ENCODE measurements at places on chromosomes 11 and 22. TPM values are rescaled to one million over a fixed set of nuclear protein-coding genes. Genes with fewer than 3 reads are reported as not detected.

GRCh38 chr11:106403751-106404150 is 326.3 kb downstream of the AASDHPPT start:
- no peak for DNase-seq

Gene CFAP300
- total RNA-seq, result 6.4 TPM

DNA sequence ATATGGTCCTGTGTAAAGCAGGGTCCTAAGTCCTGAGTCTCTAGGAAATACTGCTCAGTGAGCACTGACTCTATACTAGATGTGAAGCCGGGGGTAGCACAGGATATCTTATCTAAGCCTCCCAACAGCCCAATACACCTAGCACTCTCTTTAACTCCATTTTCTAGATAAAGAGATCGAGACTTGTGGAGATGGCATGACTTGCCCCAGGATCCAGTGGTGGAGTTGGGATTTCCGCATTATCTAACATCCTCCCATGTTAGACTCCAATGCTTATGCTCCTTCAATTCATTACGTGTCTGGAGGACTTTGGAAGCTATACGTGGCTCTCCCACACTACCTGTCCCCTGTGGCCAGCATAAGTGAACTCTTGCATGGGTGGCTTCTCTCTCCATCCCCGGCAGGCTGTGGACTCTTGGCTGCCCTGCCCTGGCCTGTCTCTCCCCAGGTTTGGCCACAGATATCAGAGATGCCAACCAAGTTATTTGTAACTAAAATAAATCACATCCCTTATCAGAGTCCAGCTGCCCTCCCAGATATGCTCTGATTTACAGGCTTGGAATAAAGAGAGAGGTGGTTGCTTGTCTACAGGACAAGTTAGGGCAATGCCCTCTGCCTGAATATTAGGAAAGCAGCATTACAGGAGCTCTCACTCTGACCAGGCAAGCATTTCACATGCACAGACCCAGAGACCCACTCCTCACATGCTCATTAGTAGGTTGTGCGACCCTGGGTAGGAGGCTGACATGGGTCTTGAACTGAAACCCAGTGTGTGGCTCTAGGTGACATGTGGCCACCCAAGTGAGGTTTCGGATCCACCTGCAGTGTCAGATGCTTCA is 4.5 kb downstream of the CD44 start:
- no peak for DNase-seq

- peak; percentile 64 for DNase-seq
These were observed 1.4 kb upstream of the GGA1 start for GRCh38 chr22:37607010-37607934.

- DNase-seq, result no peak
These were observed 12.0 kb upstream of the P2RY6 start for GRCh38 chr11:73260127-73260457.

GRCh38 chr11:66815646-66816045 is 27.6 kb upstream of the RCE1 start:
- DNase-seq, result peak; percentile 10

DNA sequence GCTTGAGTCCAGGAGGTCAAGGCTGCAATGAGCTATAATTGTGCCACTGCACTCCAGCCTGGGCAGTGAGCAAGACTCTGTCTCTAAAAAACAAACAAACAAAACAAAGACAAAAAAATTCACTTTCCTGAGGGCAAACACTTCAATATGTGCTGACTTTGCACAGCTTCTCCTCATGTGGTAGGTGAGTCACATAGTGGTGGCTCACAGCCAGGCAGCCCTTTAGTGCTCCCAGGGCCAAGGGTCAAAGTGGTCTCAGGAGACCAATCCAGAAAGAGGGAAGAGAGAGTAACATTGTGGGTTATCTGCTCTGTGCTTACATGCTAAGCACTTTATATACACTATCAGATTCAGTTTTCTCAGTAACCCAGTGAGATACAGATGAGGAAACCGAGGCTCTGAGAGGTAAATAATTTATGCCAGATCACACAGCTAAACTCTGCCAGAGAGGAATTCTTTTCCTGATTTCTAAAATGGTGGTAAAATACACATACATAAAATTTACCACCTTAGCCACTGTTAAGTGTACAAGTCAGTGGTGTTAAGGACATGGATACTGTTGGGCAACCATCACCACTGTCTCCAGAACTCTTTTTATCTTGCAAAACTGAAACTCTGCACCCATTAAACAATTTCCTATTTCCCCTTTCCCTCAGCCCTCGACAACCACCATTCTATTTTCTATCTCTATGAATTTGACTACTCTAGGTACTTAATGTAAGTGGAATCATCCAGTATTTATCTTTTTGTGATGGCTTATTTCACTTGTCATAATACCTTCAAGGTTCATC is 231.7 kb upstream of the NARS2 start:
- DNase-seq, result no peak

DNA sequence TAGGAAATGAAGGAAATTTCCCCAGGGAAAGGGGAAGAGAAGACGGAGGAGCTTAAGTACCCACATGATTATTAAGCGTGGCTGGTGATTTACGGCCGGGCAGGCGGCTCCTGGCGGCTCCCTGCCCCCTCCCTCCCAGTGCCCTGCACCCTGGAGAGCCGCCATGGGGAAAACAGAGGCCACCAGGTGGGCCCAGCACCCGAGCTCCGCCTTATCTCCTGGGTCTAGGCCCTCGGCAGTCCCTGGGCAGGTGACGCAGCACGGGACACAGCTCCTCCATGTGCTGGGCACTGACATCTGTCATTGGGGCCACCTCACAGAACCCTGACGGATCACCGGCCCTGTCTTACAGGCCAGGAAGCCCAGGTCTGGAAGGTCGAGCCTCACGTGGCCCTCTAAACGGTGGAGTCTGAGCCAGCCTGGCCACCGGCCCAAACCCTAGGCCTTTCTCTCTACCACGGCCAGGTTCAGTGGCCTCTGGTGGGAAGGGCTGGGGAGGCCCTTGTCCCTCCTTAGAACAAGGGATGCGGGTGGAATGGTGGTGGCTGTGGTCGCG is 60.2 kb upstream of the PPARA start:
- DNase-seq, result no peak

Gene CRYBB3
- total RNA-seq, result 0.67 TPM

DNA sequence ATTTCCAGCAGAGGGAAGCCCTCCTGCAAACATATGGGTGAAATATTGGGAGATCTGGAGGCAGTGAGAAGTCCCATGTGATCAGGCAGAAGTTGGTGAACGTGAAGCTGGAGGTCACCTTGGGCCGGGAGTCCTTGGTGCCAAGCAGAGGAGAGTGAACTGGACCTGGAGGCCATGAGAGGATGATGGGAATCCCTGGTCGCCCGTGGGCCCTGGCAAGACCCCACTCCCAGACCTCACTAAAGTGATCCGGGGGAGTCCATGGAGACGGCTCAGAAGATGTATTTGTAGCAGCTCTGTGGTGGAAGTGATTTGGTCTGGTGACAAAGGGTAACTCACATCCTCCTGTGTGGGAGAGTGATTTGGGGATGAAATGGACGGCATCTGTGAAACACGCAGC is 71.0 kb downstream of the ARHGAP8 start:
- DNase-seq, result no peak

DNA sequence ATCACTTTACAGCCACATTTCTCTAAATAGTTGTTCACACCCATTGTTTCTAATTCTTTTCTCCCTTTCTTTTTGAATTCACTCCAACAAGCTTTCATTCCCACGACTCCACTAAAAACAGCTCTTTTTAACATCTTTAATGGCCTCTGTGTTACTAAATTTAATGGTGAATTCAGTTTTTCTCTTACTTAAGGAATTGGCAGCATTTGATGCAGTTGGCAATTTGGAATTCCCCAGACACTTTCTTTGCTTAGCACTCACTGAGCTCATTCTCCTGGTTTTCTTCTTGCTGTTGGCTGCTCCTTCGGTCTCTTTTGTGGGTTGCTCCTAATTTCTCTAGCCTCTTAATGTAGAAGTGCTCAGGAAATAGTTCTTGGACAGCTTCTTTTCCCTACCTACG is 40.5 kb upstream of the OR9Q1 start:
- DNase-seq, result no peak

All from Panc1 (cell line).